ENCODE measurements at places on chromosomes 2 and 18.

DNA sequence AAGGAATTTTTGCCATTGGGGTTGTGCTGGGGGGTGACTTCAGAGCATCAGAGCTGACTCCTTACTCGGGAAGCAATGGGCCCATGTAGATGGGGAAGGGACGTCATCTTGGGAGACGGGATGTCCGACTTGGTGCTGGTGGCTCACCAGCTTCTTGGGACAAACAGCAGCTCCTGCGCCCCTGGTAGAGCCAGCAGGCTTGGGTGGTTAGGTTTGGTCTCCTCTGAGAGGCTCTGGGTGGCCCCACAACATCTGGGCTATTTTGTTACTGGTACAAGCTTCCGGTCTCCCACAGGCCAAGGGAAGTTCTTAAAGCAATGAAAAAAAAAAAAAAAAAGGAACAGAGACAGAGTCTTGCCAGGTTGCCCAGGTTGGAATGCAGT is 1.8 kb downstream of the NGEF start:
- no peak for DNase-seq

DNA sequence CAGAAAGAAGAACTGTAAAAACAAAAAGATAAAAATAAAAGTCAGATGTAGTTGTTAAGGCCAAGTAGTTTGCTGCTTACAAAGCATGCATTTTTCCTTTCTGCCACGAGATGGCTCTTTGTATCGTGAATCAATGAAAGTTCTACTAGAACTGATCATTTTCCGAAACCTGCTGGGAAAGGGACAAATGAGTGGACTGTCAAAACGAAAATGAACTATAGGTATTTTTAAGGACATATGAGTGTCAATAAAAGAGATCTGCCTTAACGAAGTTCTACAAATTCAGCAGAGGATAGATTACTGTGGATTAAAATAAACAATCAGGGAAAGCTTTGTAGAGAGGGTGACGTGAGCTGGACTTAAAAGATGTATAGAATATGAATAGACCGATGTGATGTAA is 15.0 kb upstream of the ELOA2 start:
- DNase-seq = peak; percentile 15

- DNase-seq = no peak
These were observed 983 bp downstream of the CXXC1 start for GRCh38 chr18:50286391-50287027.

GRCh38 chr2:15069149-15069548 is 436.6 kb downstream of the LRATD1 start:
- DNase-seq = no peak

DNA sequence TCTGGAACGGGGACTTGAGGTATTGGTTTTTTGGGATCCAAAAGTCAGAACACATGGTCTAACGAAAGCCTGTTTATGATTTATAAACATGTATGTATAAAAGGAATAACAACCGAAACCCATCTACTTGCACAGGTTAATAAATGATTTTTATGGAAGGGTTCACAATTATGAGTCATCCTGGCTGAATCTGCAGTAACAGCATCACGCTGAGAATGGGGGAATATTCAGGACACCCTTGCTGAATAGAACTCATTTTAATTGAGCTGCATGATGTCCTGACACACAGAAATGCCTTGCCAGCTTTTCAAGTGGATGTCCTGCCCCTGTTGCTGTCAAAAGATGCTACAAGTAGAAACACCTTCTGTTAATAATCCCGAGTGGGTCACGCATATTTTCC is 54.7 kb upstream of the TGFA start:
- no peak for DNase-seq

- no peak for DNase-seq
These were observed 48.6 kb downstream of the SF3B1 start for GRCh38 chr2:197386242-197386641.

DNA sequence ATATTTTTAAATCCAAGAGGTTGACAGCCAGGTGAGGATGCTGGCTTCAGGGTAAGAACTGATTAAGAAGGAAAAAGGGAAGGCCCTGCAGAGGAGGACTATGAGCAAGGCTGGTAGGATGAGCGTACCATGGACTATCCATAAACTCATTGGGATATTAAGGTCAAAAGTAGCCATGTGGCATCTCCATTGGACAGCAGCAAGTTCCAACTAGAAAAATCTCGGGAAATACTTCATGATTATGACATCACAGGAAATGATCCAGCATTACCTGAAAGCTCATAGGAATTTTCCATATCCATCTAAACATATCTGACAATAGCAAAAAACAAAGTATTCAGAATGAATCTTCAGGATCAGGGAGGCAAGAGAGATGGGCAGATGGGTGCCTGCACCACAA is 34.2 kb downstream of the TGFA start:
- DNase-seq = no peak

Measured in HEK293T (cell line).